T-cell (primary cell): ENCODE measurements at places on chromosomes 16 and 17. TPM values are rescaled to one million over a fixed set of nuclear protein-coding genes. Genes with fewer than 3 reads are reported as not detected.

TMEM114 gene
- not detected for total RNA-seq

GRCh38 chr17:51508048-51508447, 247.7 kb downstream of the UTP18 start:
- DNase-seq: no peak

DNA sequence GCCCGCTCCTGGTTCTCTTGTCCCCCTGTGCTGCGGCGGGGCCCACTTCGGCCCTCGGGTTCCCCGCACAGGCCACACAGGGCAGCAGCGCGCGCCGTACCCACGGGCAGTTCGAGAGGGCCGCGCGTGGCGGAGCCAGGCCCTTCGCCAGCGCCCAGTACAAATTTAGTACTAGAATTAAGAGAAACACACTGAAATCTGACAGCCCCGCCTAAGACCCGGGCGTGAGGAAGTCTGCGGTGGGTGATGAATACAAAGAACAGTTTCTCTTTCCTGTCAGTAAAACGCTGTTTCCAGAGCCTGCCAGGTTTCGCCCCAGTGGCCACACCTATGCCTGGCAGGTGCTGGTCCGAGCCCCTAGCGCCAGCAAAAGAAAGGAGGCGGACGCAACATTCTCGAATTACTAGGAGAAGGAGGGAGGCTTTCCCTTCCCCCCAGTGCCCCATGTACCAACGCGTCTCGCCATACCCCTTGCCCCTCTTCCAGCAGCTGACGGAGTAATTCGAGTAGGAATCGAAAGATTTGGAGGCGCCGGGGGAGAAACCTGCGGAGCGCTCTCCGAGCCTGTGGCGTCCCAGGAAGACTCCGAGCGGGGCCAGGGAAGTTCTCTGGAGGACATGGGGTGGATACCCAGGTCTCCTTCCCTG, 591 bp upstream of the SLFN5 start:
- DNase-seq: peak; percentile 82

DNA sequence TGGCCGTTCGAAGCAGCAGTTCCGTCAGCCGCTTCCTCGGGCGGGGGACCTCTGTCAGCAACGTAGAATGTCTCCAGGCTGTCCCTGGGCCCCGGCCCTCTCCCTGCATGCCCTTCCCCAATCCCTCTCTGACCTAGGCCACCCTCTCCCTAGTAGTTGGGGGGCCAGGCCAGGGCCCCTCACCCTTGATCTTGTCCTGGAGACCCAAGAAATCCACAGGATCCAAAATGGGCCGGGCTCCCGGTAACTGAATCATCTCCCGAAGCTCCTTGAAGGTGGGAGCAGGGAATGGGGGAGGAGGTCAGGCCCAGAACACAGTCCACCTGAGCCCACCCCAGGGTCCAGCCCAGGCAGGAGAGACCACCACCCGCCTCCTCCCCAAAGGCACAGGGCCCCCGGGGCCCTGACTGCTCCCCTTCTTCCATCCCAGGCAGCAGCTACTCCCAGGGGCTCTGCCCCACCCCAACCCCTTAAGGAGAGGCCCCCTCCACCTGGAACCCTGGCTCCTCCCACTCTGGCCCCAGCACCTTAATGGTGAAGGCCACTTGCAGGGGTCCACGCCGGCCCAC, 4.7 kb upstream of the GRIN2C start:
- no peak for DNase-seq

- peak; percentile 75 for DNase-seq
Observed at GRCh38 chr17:43360376-43360738, 38.4 kb upstream of the ARL4D start.
